ENCODE measurements at places on chromosomes 12 and 14.
A peak's percentile ranks its signal among the peaks of the same experiment; 100 is the strongest.

DNA sequence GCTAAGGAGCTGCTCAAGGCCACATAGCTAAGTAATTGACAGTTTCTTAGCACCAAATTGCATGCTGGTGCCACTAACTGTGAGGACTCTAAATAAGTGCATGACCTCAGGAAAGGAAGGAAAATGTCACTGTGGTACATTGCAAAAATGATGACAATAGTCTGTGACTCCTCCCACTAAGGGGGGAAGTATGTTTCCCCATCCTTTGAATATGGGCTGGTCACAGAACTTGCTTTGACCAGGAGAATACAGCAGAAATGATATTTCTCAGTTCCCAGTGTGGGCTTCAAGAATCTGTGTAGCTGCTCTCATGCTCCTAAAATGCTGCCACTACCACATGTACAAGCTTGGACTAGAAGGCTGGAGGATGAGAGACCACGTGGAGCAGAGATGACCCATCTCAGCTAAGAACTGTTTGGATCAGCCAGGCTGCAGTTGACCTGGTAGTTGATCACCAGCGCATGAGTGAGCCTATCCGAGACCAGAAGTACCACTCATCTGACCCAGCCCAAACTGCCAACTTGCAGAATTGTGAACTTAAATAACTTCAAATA, 42.2 kb upstream of the NOS1 start:
- DNase-seq, result no peak

GRCh38 chr14:60204843-60205774, 39.9 kb upstream of the DHRS7 start:
- no peak for DNase-seq

DNA sequence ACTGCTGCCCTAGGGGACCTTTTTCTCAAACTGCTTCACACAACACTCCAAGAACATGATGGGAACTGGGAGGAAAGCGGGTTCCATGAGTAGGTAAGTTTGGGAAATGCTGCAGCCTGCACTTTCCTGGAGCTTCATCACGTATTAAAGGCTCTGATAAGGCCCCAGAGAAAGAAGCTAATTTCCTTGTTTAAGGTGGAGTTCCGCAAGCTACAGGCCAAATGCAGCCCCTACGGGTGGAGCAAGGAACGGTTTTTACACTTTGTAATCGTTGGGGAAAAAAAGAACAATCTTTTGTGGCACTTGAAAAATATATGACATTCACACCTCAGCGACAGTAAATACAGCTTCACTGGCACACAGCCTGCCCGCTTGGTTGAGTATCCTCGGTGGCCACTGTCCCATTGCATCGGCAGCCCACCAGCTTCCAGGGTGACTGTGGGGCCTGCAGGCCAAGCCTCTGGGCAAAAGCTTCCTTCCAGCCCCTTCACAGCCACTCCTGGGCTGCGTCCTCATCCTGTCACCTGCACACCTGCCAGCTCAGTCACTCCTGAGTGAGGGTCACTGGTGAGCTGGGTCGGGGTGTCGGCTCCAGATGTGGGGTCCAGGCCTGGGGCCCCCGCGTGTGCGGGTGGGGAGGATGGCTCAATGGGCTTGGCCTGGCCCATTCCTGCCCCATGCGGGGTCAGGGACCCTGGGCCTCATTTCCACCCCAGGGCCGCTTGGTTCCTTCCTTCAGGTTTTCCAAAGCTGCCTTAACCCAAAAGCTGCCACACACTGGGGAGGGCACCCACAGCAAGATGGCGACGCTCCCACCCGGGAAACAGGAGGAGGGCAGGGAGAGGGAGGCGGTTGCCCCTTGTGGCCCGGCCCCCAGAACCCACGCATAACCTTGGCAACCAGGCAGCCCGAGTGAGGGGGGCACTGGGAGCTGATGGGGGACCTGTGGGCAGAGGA, 2.4 kb downstream of the AMN start:
- no peak for DNase-seq

DNA sequence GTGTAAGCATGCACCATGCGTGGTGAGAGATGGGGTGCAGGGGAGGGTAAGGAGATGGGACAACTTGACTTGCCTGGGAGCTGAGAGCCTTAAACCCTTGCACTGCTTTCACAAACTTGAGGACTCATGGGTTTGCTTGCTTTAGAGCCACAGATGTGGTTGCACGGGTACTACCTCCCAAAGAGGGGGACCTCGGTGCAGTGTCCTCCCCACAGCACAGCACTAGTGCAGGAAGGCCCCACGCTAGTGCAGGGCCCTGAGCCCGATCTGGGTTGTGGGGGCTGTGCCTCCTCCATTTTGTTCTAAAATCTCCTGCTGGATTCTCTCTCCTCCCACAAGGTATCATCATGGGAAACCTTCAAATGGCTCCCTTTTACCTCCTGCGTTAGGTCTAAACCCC, 11.2 kb downstream of the KRT72 start:
- no peak for DNase-seq

GRCh38 chr12:38328306-38328895, 11.8 kb downstream of the ALG10B start:
- peak; percentile 30 for DNase-seq

- no peak for DNase-seq
Measured at GRCh38 chr12:115891556-115892164, 385.8 kb downstream of the MED13L start.

- no peak for DNase-seq
Measured at GRCh38 chr12:26461776-26462175, 266.4 kb downstream of the SSPN start.

GRCh38 chr12:5033883-5034282, 9.8 kb upstream of the KCNA5 start:
- DNase-seq, result peak; percentile 46

DNA sequence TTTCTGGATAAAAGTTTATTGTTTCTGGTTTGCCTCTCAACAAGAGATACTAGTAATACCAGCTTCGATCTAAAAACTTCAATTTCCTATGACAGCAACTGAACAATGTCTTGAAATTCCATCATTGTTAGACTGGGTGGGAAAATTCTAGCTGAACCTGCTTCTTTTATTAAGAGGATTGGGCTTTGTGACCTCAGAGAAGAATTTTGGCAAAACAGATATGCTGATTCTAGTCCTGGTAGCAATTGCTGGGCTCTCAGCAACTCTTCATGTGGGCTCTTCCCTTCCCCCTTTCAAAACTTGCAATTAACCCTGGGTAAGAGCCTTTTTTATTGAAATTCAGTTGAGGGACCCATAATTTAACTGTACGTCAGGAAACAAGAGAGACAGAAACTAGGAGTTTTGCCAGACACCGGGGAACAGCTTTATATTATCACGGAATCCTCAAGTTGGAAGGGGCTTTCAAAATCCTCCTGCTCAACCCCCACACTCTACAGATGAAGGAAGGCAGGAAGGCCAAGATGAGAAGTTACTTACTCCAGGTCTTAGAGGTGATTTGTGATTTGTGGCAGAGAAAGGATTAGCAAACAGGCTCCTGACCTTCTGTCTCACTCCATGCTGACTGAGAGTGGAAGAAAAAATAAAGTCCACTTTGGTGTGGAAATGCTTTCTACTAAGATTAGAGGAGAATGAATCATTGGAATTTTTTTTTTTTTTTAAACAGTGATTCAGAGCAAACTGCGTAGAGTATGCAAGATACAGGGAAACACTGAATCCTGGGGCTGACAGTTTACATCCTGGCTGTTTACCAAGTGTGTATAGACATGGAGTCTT, 239.0 kb upstream of the ATP2B1 start:
- peak; percentile 93 for DNase-seq

DNA sequence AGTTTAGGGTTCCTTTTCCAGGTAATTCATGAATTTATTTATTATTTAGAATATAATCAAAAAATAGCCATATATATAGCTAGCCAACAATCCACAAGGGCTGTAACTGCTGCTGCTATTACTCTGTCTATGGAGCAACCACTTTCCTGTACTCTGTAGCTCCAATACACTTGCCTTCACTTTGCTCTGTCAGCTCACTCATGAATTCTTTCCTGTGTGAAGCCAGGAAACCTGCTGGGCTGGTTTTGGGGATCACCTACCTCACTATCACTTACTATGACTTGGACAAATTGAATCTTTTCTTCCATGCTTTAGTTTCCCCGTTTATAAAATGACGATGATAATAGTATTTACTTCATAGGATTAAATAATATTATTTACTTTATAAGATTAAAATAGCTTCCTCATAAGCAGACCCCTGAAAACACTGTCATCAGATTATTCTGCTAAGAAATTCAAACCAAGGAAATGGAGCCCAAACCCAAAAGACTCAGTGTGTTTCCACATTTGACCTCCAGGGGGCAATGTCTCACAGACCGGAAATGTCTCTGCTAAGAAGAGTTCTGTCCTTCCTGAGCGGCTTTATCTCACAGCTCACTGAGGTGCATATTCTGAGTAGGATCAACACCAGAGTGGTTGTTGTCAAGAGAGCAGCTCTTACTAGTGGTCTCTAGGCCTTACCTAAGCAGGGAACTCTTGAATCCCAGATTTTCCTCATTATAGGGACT, 457.1 kb downstream of the DAD1 start:
- no peak for DNase-seq

DNA sequence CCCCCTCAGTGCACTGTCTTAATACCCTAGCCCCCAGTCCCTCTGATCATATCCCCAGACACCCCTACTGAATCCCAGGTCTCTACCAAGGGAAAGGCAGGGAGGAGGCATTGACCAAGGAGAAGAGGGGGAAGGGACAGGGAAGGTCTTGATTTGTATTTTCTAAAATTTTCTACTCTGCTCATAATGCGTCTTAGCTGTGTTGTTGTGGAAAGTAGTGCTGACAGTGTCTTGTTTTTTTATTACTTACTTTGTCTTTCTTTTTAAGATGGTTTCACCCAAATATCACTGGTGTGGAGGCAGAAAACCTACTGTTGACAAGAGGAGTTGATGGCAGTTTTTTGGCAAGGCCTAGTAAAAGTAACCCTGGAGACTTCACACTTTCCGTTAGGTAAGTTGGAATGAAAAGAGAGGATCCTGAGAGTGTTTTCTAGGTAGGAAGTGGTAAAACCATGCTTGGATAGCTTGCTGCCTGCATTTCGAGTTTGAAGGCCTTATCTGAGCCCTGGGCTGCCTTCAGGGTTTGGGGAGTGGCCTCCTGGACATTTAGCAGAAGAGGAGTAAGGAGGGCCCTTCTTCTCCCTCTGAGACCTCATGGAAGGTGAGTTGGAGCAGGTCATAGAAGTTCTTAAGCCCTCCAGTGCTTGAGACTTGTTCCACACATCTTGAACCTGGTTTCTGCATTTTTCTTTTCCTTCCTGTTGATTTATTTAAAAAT, 27.4 kb downstream of the PTPN11 start:
- DNase-seq, result no peak

- DNase-seq, result no peak
Measured at GRCh38 chr14:69666112-69666511, 54.7 kb downstream of the SUSD6 start.

GRCh38 chr14:54715239-54715638, 148.3 kb downstream of the SAMD4A start:
- peak; percentile 61 for DNase-seq

DNA sequence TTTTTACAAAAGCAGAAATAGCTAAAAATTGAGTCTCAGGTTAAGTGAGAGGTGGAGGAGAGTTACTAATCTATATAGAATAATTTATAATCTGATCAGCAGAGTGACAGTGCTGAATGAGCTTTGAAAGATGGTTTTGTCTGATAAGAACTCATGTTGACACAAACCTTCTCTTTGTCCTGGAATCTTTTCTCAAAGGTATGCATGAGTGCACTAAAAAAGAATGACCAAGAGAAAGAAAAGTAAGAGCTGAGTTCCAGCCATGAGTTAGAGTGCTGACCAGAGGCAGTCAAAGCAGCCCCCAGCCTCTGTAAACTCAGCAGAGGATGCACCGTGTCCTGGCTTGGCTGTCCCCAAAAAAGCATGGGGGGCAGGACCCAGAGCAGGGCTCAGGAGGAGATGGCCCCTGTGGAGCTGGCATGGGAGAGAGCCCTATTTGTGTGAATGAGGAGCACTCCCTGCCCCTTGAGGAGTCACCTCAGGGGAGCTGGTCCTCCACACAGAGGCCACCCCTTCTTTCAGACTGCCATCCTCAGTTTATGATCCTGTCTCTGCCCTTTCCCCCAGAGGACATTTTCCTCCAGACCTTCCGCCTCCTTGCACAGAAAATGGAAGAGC, 129.8 kb downstream of the SEC23A start:
- DNase-seq, result no peak

DNA sequence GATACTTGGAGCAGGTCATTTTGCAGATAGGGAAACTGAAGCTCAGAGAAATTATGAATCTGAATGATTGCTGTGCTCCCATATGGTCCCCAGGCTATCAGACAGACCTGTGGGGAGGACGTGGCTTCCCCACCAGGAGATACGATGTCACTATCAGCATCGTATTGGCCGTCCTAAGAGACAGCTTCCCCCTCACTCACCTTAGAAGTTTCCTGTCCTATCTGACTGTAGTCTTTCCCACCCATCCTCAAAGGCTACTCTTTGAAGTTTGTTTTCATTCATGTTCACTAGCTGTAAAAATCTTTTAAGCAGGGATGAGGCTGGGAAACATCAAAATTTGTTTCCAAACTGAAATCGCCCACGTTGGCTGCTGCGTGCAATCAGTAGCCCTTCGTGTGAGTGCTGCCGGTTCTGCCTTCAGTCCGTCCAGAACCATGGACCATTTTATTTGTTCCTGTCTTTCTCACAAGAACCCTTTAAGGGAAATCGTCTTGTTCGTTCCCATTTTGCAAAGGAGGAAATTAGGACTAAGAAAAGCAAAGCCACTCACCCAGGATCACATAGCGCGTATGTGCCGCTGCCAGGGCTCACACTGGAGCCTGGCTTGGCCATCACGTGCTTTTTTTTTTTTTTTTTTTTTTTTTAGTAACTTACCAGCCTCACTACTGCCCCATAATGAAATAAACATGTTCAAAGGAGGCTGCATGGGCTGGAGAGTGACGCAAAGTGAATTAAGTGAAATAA, 1.0 kb upstream of the KDM2B start:
- peak; percentile 43 for DNase-seq

DNA sequence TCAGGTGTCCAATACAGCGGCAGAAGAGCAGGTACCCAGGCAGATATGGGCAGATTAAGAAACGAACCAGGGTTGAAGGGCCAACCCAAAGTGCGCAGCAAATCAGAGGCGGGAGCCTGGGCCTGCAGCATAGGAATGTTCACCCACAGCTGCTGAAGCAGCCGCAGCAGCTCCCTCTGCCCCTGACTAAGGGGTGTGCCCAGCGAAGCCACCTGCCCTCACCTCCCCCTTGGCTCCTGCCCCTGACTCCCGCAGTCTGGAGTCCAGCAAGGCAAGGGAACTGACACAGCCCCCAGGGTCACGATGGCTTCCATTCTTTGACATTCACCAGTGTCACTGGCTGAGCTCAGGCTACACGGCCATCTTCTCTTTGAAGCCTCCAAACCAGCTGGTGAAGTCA, 27.3 kb upstream of the ZFP36L1 start:
- no peak for DNase-seq

DNA sequence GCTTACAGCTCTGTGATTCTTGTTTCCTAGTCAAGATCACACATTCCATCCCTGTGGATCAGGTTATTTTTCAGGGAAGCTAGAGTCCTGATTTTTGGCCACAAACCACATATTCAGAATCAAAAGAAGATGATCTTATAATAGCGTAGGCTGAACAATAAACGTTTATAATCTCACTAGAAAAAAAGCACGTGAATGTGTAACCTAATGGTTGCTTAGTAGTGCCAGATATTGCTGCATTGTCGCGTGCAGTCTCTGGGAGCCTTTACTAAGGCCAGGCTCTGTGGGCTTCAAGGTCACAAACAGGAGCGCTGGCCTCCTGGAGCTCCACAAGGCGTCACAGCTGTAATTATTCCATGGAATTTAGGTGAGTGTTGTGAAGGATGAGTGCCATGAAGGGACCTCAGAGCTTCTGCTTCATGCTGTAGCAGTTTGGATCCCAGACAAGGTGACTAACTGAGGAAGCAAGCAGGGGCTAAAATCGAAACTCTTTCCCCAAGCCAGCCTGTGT, 17.4 kb downstream of the CDKN1B start:
- peak; percentile 89 for DNase-seq
